ENCODE measurements at places on chromosomes 7 and 10. TPM values are rescaled to one million over a fixed set of nuclear protein-coding genes. Genes with fewer than 3 reads are reported as not detected.
A peak's percentile ranks its signal among the peaks of the same experiment; 100 is the strongest.

SUV39H2 gene
- 3.1 TPM for total RNA-seq

CRPPA gene
- total RNA-seq: 2.2 TPM

LHFPL3 gene
- total RNA-seq: not detected

HBP1 gene
- total RNA-seq: 32.1 TPM

WIPF3 gene
- 0.73 TPM for total RNA-seq

COL1A2 gene
- 11.8 TPM for total RNA-seq

AVPI1 gene
- 26.4 TPM for total RNA-seq

PDK4 gene
- 77.4 TPM for total RNA-seq

ASB10 gene
- not detected for total RNA-seq

CDC14C gene
- total RNA-seq: not detected

UMAD1 gene
- total RNA-seq: 7.8 TPM

PON1 gene
- 465 TPM for total RNA-seq

- no peak for DNase-seq
These were observed 28.7 kb downstream of the LCOR start for GRCh38 chr10:96860631-96861277.

GRCh38 chr10:61798713-61799112 is 102.8 kb upstream of the ARID5B start:
- DNase-seq: no peak

GRCh38 chr7:66213637-66214036 is 8.5 kb downstream of the TPST1 start:
- no peak for DNase-seq

DNA sequence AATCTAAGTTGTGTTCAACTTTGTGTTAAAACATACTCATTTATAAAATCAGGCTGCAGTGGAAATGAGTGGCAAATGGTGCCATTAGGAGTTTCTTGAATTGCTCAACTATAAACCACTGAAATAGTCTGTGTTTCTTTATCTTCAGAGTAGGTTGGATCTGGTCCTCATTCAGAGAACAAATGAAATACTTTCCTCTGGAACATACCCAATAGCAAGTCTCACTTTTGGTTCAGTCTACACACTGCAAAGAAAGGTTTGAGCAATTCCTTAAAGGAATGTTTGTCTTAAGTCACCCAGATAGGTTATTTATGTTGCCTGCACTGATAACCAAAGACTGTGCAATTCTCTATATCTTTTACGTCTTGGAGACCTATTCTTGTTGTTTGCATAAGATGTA is 62.5 kb downstream of the ABCB4 start:
- DNase-seq: no peak

- no peak for DNase-seq
These were observed 231.5 kb downstream of the TNS3 start for GRCh38 chr7:47350425-47350824.

GRCh38 chr7:45645141-45645969 is 71.2 kb downstream of the ADCY1 start:
- peak; percentile 27 for DNase-seq

DNA sequence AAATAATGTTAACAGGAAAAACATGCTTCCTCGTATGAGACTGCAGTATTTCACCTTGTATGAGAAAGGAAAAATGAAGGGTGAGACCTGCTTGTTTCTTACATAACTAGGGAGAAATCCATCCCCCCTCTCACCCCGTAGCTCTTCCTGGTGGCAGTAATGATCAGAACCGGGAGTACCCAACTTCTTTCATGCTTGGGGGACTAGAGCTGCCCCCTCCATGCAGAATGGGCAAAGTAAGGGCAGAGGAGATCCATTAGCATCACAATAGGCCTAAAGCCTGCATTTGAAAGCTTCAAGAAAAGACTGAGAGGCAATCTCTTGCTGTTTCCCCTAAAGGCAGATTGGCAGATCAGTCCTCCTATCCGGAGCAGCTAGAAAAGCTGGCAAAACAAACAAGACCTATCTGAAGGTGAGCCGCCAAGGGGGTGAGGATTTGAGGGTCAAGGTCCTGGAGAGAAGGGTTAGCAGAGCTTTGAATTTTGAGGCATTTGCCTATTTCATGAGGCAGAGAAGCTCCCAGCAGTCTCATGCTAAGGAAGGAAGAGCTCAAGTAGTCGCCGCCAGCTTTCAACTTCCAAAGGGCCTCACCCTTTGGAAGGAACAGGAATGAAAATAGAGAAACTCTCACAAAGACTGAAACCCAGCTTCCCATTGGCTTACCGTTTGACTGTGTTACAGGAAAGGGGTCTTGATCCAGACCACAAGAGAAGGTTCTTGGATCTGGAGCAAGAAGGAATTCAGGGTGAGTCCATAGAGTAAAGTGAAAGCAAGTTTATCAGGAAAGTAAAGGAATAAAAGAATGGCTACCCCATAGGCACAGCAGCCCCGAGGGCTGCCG is 36.2 kb downstream of the BAG3 start:
- no peak for DNase-seq

DNA sequence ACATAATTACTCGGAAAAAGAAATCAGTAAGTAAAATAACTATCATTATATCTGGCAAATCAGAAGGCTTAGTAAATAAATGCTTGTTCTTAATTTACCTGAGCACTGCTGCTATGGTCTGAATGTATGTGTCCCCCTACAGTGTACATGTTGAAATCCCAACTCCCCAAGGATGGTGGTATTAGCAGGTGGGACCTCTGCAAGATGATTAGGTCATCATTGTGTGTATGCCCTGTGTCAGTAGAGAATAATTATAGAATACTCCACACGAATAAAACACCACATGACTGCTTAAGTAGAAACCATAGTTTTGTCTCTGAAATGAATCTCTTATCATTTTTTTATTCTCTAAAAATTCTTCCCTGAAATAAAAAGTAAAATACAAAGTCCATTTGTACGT is 101.6 kb downstream of the RNF133 start:
- no peak for DNase-seq

GRCh38 chr10:6520138-6520537 is 59.9 kb downstream of the PRKCQ start:
- no peak for DNase-seq

- no peak for DNase-seq
These were observed 67.0 kb upstream of the PLXNA4 start for GRCh38 chr7:132643302-132643701.

- no peak for DNase-seq
These were observed 105.3 kb downstream of the CXCL12 start for GRCh38 chr10:44279426-44280126.

DNA sequence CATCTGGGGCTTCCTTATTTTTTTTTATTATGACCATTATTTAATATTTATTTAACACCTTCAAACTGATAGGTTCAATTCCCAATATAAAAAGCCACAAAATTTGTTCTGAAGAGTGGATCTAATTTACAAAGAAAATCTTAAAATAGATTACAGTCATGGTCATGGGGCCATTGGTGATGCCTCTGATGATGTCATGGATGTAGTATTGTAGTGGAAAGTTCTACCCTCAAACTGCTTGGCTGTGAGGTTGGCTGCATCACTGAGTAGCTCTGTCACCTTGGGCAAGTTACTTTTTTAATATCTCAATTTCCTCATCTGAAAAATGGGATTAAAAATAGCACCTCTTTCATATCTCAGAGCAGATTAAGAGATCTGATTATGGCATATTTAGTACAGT is 128.5 kb downstream of the DKK1 start:
- no peak for DNase-seq

GRCh38 chr7:107286751-107287621 is 118.2 kb downstream of the HBP1 start:
- DNase-seq: no peak

DNA sequence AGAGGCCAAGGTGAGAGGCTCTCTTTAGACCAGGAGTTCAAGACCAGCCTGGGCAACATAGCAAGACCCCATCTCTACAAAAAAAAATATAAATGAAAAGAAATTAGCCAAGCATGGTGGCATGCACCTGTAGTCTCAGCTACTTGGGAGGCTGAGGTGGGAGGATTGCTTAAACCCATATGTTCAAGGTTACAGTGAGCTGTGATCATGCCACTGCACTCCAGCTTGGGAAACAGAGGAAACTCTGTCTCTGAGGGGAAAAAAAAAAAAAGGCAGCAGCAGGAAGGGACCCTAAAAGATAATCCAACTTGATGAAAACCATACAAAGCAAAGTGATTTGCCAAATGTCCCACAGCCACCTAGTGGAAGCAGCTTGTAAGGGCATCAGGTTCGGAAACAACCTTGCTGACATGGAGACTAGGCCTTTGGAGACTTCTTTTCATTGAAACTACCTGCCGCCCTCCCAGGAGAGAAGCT is 15.6 kb upstream of the PBLD start:
- no peak for DNase-seq

GRCh38 chr10:6255548-6256061 is 52.9 kb downstream of the PFKFB3 start:
- DNase-seq: peak; percentile 90

DNA sequence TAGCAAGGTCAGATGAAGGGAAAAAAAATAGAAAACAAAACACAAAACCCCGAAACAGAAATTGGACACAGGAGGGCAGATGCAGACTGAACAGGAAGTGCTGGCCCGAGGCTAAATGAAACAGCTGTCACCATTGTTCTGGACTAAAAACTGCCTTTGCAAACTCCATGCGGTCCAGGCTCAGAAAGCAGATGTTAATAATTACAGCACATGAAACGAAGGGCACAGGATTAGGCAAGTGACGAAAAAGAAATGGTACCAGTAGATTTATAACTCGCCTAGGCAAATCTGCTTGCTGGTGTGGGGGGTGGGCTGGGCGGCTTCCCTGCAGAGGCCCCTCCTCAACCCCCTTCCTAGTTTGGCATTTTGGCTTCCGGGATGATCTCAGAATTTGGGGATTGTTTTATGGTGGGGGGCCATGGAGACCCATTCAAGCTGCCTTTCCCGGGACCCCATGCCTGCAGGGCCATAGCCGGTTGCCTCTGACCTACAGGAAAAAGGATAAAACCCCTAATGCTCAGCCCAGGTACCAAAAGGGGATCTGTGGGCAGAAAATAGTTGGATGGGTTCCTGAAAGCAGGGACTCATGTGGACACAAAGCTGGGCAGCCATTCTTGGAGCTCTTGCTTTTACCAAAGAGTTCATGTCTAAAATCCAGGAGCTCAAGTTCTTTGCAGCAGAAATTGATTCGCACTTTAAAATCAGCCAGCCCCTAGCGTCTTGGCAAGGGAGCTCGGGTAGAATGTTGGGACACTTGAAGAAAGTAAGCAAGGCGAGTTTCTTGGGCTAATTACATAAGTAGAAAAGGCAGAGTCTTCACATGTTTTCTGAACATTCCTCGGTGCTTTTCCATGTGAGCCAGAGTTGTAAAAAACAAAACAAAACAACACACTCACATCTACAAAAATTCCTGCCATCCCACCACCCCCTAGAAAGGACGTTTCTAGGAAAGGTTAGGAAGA is 39.0 kb upstream of the EMX2 start:
- DNase-seq: no peak

DNA sequence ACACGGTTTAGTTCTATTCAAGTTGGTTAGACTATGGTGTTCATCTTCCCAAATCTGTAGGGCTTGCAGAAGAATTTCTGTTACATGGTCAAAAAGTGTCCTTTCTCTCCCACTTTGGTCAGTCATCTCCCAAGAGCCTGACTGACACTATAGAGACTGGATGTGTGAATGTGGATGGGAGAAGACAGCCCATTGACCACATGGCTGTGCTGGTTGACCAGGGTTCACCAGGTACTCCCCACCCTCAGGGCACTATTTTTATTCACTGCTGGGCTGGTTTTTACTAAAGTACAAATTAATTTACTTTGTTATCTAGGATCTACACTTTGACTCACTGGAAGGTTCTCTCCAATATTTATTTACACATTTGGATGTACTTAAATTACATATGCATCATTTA is 2.3 kb downstream of the ZNF804B start:
- DNase-seq: no peak

DNA sequence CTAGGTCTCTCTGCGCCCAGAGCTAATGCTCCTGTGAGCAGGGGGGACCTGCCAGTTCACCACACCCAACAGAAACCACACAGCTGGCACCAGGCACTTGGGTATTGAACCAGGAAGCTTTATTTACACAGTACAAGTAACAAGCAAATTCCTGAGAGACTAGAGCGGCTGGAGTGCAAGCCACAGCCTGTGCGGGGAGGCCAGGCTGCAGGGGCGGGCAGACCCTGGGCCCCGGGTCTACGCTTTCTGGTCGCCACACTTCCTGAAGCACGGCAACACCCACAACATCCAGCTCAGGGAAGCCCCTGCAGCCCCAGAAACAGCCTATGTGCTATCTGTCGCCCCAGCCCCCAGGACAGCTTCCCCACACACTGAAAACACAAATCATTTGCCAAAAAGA is 125.0 kb downstream of the FAM53B start:
- no peak for DNase-seq

DNA sequence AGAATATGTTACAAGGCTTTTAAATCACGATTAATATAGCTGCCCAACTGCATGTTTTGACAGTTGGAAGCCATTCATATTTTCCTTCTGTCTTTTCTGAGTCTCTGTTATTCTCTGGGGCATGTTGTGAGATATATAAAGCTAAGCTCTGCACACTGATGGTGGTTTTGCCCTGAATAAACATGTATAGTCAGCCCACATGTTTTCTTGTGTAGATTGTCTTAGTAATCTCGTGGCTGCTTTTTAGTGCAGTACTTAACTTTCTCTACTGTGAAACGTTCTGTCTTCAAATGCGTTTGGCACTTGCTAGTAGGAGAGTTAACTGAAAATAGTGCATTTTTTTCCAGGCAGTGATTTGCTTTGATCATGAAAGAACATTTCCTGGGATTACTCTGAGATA is 268.5 kb downstream of the DNAJB9 start:
- DNase-seq: no peak

DNA sequence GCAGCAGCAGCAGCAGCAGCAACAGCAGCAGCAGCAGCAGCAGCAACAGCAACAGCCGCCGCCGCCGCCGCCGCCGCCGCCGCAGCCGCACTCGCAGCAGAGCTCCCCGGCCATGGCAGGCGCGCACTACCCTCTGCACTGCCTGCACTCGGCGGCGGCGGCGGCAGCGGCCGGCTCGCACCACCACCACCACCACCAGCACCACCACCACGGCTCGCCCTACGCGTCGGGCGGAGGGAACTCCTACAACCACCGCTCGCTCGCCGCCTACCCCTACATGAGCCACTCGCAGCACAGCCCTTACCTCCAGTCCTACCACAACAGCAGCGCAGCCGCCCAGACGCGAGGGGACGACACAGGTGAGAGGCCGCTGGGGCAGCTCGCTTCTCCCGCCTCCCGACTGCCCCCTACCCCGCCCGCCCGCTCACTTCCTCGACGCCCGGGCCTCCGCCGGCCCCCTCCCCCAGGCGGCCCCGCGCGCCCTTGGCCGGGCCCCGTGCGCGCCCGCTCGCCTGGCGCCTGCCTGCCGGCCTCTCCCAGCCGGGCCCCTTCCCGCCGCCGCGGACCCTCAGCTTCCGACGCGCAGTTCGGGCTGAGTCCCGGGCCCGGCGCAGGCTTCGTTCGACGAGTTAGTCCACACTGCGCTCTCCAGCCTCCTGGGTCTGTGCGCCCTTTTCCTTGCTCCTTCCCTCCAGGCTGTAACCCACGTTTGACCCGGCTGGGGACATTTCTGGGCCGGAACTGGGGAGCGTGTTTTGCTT is 882 bp downstream of the DLX6 start:
- DNase-seq: no peak

- DNase-seq: no peak
These were observed 496.6 kb downstream of the AUTS2 start for GRCh38 chr7:70094831-70095230.

GRCh38 chr10:111076682-111077478 is at the start of gene ADRA2A:
ADRA2A (plus strand) TSS chr10:111077029; CDS start chr10:111077997, 968 bp downstream.
- no peak for DNase-seq

Measured in left lobe of liver (tissue), 2 donors.